ENCODE measurements at places on chromosomes 6 and 20.

DNA sequence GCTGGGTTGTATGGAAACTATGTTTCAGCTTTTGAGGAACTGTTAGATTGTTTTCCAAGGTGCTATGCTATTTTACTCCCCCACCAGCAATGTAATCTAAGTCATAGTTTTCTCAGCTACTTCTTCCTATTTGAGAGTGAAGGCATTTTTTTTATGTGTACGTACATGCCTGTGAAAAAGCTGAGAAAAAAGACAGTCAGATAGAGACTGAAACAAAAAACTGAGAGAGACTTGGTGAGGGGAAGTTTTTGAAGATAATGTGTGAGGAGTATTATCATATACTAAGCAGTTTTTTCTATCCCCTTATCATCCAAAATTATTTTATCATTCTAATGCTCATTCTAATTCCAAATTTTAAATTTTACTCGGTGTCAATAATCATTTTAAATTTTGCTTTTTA, 780.0 kb downstream of the BCKDHB start:
- DNase-seq = no peak

DNA sequence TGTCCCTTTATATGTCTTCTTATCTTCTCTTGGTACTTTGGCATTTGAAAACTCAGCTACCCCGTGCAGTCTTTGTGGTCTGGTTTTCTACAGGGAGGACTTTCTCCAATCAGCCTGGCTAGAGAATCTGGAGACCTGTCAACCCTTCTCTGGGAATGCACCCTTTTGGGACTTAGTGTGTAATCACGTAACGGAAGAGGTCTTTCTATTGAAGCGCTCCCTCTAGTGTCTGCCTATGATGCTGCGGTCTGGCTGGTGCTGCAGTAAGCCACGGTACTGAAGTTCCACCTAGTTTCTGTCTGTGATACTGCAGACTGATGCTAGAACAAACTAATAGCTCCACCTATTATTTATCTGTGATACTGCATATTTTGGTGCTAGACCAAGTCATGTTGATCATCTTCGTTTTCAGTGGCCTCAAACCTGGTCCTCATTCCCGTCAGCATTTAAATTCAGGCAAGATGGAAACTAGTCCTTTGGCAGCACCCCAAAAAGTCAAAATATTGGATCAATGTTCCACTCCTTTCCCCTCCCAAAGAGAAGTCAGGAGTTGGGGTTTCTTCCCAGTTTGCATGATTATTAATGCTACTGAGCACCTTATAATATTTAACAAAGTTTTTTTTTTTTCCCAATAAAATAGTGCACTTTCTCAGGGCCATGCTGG, 12.5 kb upstream of the SIRPB2 start:
- peak; percentile 46 for DNase-seq

GRCh38 chr6:63319939-63320338, at the start of gene LGSN:
Gene LGSN, minus strand, starts transcription at chr6:63319983. Its CDS starts 40 bp downstream, at chr6:63319943.
- no peak for DNase-seq

DNA sequence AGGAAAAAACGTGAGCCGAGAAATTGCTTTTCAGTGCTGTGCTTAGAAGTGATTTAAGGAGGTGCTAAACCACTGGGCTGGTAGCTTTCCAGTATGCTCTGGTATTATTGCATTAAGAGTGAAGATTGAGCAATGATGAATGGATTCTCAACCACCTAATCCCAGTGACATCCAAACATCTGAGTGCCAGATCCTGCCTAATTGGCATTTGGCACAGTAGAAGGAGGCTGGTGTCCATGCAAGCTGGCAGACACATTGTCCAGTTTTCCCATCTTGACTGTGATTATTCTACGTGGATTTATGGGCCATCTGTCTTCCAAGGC, 398.0 kb upstream of the PLCB4 start:
- DNase-seq = no peak

- DNase-seq = no peak
Observed at GRCh38 chr6:24493945-24494820, 586 bp upstream of the ALDH5A1 start.

DNA sequence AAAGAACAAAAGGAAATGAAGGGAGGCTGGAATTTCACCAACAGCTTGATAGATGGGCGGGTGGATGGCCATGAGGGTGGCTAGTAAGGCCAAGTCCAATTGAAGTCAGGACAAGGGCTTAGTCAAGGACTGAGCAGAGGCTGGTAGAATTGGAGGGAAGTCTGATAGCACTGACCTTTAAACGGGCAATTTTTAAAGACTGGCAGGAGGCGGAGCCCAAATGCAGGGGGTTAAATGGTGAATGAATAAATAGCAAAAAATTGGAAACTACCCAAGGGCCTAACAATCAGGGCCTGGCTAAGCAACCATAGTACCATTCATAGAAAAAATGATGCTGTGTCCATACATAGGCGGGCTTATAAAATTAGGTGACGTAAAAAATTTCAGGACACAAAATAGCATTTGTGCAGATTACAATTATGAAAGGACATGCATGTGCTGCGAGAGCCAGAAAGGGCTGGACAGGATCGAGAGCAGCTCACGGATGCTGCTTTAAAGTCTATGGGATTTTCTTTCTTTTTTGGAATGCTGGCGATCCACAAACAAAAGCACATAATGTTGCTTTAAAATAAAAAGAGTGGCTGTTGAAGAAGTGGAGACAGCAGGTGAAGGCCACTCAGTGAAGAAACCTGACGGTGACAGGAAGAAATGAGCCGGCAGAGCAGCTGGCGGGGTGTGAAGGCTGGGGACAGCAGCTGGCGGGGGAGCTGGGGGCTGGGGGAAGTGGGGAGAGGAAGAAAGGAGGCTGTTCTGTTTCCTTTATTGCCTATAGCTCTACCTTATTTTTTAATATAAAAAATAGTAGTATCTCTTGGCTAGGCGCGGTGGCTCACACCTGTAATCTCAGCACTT, 42.8 kb upstream of the TAF8 start:
- no peak for DNase-seq

GRCh38 chr20:13457487-13457886, 181.2 kb downstream of the TASP1 start:
- no peak for DNase-seq

GRCh38 chr6:148396926-148397325, 54.3 kb downstream of the SASH1 start:
- no peak for DNase-seq

- no peak for DNase-seq
Observed at GRCh38 chr20:50376888-50377459, 133.2 kb upstream of the PTPN1 start.

GRCh38 chr6:39653612-39654011, 71.6 kb downstream of the KIF6 start:
- DNase-seq = no peak

- DNase-seq = no peak
Observed at GRCh38 chr20:22455259-22455658, 129.1 kb downstream of the FOXA2 start.

- no peak for DNase-seq
Observed at GRCh38 chr6:167300902-167301777, 10.0 kb downstream of the UNC93A start.

DNA sequence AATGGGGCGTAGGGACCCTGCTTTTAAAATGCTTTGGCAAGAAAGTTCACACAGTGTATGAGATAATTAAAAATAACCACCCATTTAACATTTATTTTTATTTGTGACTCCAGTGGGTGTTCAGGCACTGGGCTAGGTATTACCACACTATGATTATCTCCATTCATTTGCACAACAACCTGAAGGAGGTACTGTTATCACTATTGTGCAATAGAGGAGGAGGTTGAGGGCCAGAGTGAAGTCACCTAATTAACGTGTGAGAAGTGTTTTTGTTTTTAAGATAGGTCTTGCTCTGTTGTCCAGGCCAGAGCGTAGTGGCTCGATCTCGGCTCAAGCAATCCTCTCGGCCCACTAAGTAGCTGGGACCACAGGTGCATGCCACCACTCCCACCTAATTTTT, 29.2 kb downstream of the MAK start:
- DNase-seq = no peak

DNA sequence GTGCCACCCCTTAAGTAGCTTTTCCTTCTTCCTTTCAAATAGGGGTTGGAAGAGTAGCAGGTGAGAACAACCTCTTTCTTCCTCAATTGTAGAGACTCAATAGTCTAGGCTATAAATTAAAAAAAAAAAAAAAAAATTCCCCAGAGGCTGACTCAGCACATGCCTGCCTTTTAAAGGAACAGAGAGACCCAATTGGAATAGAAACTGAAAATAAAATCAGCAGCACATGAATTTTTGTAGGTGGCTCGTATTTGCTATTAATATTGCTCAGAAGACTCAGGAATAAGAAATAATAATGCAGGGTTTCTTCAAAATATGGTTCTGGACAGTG, 19.3 kb downstream of the TOP1 start:
- DNase-seq = no peak

DNA sequence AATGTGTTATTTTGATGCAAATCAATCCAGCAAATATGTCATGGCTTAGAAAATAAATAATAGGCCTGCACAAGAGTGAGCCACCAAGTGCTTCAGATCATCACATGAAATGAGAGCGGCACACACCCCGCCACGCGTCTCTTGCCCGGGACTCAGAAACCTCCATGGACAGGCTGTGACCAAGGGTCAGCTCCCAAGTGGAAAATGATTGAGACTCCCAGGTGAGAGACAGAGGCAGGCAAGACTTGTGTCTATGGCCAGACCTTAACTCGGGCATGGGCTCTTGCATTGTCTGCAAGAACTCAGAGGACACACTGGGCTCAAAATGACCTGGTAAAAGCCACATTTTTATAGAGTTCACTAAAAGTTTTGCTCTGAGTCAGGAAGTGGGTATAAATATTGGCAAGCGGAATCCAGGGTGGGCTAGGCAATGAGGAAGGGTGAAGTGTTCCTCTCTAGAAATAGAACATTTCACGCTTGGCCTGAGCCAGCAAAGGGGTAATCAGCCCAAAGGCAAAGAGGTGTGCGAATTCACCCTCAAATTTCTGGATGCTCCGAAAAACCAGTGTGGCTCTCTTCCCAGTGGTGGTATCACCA, 30.7 kb upstream of the RIN2 start:
- DNase-seq = no peak

DNA sequence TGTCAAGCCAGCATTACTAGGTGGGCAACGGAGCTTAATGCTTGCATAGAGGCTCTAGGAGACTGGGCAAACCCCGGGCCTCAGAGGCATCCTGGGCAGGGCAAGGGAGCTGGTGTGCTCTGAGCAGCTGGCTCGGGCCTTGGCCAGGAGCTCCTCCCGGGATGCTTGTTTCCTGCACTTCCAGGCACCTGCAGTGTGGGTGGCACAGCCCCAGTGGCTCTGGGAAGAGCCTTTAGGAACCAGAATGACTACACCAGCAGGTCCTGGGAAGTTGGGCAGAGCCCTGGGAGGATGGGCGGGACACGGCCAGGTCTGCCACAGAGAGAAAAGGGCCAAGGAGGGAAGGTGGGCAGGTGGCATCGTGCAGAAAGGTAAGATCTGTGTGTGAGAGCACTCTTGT, 80.4 kb upstream of the CD93 start:
- no peak for DNase-seq

All from NCI-H2081 treated with DMSO at 0.1 percent for 48 hours (cell line).